Activated naive CD4-positive, alpha-beta T cell treated with anti-CD3 and anti-CD28 coated beads for 36 hours (primary cell): ENCODE measurements at places on chromosomes 2 and 18. TPM values are rescaled to one million over a fixed set of nuclear protein-coding genes. Genes with fewer than 3 reads are reported as not detected.

DNA sequence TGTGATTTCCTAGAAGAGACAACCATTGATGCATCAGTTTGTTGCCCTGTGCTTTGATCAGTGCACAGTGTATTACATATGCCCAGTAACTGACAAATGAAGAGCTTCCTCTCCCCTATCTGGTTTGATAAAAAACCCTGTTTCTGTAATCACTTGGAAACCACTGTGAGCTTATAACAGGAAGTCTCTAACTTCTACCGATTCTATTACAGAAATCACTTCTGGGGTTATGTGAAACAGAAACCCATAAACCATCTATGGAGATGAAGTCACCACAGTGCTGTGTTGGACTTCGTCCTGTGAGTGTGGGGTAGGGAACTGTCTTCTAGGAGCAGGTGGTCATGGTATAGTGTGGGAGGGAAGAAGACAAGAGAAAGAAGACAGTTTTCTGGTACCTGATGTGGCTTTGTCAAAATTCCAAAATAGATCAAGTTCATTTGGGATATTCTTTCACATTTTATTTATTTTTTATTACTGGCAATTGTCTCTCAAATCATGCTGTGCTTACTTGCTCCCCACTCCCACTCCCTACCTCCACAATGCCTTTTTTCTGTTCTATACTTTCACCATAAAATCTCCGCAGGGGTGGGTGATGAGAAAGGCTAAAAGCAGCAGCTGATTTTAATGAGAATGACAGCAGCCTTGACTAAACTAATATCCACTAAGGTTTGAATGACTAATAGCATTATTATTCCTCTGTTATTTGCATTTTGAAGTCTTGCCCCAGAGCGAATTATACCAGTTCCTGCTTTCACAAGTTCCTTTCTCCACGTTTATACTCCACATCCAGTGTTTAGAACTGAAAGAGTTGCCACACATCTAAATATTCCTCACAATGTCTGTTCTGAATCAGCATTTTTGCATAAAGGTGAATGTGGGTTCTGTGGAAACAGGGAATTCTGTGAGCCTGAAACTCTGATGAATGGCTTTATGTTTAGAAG, 41.7 kb upstream of the RND3 start:
- no peak for DNase-seq

DNA sequence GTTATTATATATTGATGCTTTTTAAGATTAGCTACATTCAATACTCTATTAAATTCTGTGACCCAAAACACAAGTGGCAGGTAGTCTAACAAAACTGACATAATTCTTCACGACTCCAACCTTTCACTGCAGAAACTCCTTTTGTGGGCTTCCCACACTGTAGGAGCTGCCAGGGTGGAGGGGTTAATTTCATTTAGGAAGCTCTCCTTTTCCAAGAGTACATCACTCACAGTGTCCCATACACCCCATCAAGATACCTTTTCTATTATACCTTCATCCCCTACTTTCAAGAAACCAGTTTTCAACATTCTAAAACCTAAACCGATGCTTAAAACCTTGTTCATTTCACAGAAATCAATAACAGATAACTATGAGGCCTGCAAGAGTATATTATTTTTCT, 825 bp downstream of the THUMPD2 start:
- DNase-seq: no peak

GRCh38 chr2:23668756-23669304, 258.1 kb downstream of the ATAD2B start:
- DNase-seq: no peak

- no peak for DNase-seq
These were observed 126.4 kb downstream of the CACNB4 start for GRCh38 chr2:151972241-151973012.

The VSNL1 gene
- total RNA-seq: not detected

The RTP5 gene
- total RNA-seq: not detected

The EFEMP1 gene
- not detected for total RNA-seq

The SMYD1 gene
- not detected for total RNA-seq

The LAMA3 gene
- 0.10 TPM for total RNA-seq
